Caco-2 (cell line): ENCODE measurements at places on chromosomes 1 and 21. TPM values are rescaled to one million over a fixed set of nuclear protein-coding genes. Genes with fewer than 3 reads are reported as not detected.

DNA sequence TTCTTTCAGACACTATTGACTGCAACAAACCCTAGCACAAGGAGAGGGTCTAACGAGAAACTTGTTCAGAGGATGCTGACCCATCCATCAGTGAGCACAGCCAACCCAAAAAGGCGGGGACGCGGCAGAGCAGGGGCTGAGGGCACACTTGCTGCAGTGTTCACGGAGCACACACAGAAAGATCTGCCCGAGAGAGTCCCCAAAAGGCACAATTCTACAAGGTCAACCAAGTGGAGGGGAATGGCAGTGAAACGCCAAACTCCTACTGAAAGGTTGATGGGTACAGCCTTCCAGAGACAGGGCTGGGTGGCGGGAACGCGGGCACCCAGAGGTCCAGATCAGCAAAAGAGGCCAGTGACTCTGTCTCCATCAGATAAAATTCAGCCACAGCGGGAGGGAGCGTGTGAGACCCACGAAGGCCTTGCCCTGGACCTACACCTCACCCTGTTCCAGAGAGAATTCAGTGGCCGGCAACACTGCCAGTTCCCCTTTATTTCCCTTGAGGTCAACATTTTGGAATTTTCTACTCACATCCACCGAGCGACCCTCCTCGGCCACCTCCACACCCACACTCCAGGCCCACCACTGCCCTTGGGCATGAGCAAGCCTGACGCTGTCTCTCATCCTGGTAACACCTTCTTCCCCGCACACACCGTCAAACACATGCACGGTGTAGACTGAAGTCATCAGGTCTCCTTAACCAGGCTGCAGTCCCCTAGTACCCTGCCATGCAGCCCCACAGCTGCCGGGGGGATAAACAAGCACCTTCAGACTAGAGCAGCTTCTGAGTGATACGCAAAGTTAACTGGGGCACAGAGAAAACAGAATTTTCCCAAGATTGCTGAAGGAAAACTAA lies 5.5 kb downstream of the GNG4 start:
- H3K4me1 ChIP-seq: peaks cover 10% of the 10 kb centered on the region
- H3K4me3 ChIP-seq: no peak overlapping the region
- no peak for DNase-seq
- no peak overlapping the region for H3K27ac ChIP-seq

GRCh38 chr1:203673550-203674411 lies 47.1 kb downstream of the ATP2B4 start:
- H3K4me1 ChIP-seq: peaks cover 10% of the 10 kb centered on the region
- peak; percentile 47 for DNase-seq
- H3K27me3 ChIP-seq: no peaks in the 10 kb centered on the region
- H3K36me3 ChIP-seq: no peaks in the 10 kb centered on the region
- H3K4me3 ChIP-seq: no peak overlapping the region

GRCh38 chr1:242824435-242824834 lies 299.9 kb upstream of the PLD5 start:
- no peaks in the 10 kb centered on the region for H3K27me3 ChIP-seq
- H3K4me3 ChIP-seq: no peak overlapping the region
- H3K4me1 ChIP-seq: peaks cover 47% of the 10 kb centered on the region
- DNase-seq: peak; percentile 49

GRCh38 chr1:105427543-105427942 lies 1628.9 kb upstream of the PRMT6 start:
- H3K4me1 ChIP-seq: no peaks in the 10 kb centered on the region
- H3K27me3 ChIP-seq: no peaks in the 10 kb centered on the region
- no peak overlapping the region for H3K4me3 ChIP-seq
- H3K27ac ChIP-seq: no peak overlapping the region

DNA sequence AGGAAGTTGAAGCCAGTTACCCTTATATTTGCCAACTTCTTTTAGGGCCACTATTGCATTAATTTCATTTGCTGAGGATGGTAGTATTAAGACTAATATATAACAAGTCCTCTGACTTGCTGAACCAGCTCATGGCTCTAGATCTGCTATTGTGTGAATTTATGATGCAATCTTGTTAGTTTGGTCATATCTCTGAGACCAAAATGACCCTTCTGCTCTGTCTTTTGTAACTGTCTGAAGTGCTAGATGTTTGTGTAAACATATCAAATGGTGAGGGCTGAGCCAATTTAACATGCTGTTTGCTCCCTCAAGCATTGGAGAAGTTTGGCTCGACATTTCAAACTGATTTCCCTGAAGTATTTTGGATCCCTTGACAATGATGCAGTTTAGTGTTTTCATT lies 106.9 kb upstream of the PTGFR start:
- H3K36me3 ChIP-seq: no peaks in the 10 kb centered on the region
- no peaks in the 10 kb centered on the region for H3K27me3 ChIP-seq
- H3K27ac ChIP-seq: no peak overlapping the region

DNA sequence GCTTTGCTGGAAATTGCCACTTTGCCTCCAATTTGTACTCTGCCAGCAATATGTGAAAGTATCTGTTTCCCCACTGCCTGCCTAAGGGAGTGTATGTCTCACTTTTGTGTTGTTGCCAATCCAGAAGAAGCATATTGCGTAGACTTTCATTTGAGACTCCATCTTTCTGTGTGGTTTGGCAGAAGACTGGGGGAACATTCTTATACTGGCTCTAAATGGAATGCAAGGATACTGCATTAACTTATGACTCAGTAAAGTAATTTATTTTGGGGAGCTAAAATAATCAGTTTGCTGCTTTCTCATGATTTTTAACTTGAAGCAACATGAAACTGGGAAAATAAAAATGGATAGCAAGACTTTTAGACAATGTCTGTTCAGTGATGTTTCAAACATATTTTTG lies 107.7 kb upstream of the TMPRSS2 start:
- H3K4me1 ChIP-seq: peaks cover 23% of the 10 kb centered on the region
- no peaks in the 10 kb centered on the region for H3K27me3 ChIP-seq
- no peaks in the 10 kb centered on the region for H3K36me3 ChIP-seq
- no peak for DNase-seq
- H3K27ac ChIP-seq: no peak overlapping the region

GRCh38 chr1:210372931-210373627 lies 44.4 kb downstream of the HHAT start:
- H3K4me1 ChIP-seq: peaks cover 10% of the 10 kb centered on the region
- no peaks in the 10 kb centered on the region for H3K36me3 ChIP-seq
- no peak for DNase-seq
- H3K27me3 ChIP-seq: no peaks in the 10 kb centered on the region
- peak overlapping the region; percentile 96 for H3K27ac ChIP-seq

The TPTE gene
- total RNA-seq: not detected in 2 replicates

- no peaks in the 10 kb centered on the region for H3K36me3 ChIP-seq
- H3K4me3 ChIP-seq: no peak overlapping the region
- no peak for DNase-seq
- no peaks in the 10 kb centered on the region for H3K27me3 ChIP-seq
- no peak overlapping the region for H3K27ac ChIP-seq
Observed at GRCh38 chr1:33306653-33307493, 14.0 kb downstream of the A3GALT2 start.

The RPE65 gene
- total RNA-seq: not detected in 2 replicates

The FMO3 gene
- total RNA-seq: 0.51 TPM in 1 of 2 replicates, not detected in the other

The RBM11 gene
- total RNA-seq: 0.61 and 0.74 TPM in 2 replicates

- DNase-seq: no peak
- H3K4me3 ChIP-seq: no peak overlapping the region
- H3K27me3 ChIP-seq: no peaks in the 10 kb centered on the region
- no peak overlapping the region for H3K27ac ChIP-seq
- no peaks in the 10 kb centered on the region; the same call in 1 of the 2 replicates for H3K4me1 ChIP-seq
Observed at GRCh38 chr1:235806123-235806522, 60.6 kb downstream of the LYST start.

- no peak overlapping the region for H3K4me3 ChIP-seq
- H3K27me3 ChIP-seq: no peaks in the 10 kb centered on the region
- peaks cover 4% of the 10 kb centered on the region for H3K36me3 ChIP-seq
- no peak for DNase-seq
- H3K27ac ChIP-seq: no peak overlapping the region
Observed at GRCh38 chr1:7842517-7842916, 10.3 kb downstream of the UTS2 start.

DNA sequence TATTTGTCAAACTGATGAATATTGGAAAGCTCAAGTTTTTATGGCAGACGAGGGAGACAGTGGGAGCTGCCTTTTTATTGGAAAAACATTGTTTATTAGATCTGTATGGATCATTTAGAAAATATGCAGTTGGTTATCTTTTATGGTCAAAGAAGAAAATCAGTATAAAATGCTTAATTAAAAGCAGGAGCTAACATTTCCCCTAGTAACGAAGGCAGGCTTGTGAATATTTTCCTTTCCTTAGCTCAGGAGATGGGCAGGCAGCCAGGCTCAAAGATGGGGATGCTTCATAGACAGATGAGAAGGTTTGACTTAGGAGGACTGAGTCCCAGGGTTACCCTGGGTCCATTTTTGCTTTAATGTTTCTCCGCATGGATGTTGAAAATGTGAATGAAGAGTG lies 26.0 kb downstream of the ROR1 start:
- H3K4me3 ChIP-seq: no peak overlapping the region
- no peaks in the 10 kb centered on the region for H3K4me1 ChIP-seq
- no peak overlapping the region for H3K27ac ChIP-seq
- DNase-seq: no peak

- no peaks in the 10 kb centered on the region for H3K4me1 ChIP-seq
- H3K36me3 ChIP-seq: no peaks in the 10 kb centered on the region
- no peak overlapping the region for H3K4me3 ChIP-seq
- no peaks in the 10 kb centered on the region for H3K27me3 ChIP-seq
- no peak overlapping the region for H3K27ac ChIP-seq
Observed at GRCh38 chr1:10538646-10539355, 64.1 kb downstream of the PEX14 start.

The MIXL1 gene
- total RNA-seq: not detected in 2 replicates

- no peak overlapping the region for H3K4me3 ChIP-seq
- H3K27me3 ChIP-seq: no peaks in the 10 kb centered on the region
- peak overlapping the region; percentile 59 for H3K27ac ChIP-seq
- peaks cover 55% of the 10 kb centered on the region for H3K4me1 ChIP-seq
- DNase-seq: no peak
Observed at GRCh38 chr1:21901473-21901847, 35.6 kb downstream of the HSPG2 start.

The GUCA2B gene
- total RNA-seq: 0.75 TPM in 1 of 2 replicates, not detected in the other
